Stimulated activated CD8-positive, alpha-beta memory T cell treated with anti-CD3 and anti-CD28 coated beads, Interleukin-2, amount 100 ng/mL, for 1 hour (primary cell): ENCODE measurements at places on chromosomes 1 and 21.

DNA sequence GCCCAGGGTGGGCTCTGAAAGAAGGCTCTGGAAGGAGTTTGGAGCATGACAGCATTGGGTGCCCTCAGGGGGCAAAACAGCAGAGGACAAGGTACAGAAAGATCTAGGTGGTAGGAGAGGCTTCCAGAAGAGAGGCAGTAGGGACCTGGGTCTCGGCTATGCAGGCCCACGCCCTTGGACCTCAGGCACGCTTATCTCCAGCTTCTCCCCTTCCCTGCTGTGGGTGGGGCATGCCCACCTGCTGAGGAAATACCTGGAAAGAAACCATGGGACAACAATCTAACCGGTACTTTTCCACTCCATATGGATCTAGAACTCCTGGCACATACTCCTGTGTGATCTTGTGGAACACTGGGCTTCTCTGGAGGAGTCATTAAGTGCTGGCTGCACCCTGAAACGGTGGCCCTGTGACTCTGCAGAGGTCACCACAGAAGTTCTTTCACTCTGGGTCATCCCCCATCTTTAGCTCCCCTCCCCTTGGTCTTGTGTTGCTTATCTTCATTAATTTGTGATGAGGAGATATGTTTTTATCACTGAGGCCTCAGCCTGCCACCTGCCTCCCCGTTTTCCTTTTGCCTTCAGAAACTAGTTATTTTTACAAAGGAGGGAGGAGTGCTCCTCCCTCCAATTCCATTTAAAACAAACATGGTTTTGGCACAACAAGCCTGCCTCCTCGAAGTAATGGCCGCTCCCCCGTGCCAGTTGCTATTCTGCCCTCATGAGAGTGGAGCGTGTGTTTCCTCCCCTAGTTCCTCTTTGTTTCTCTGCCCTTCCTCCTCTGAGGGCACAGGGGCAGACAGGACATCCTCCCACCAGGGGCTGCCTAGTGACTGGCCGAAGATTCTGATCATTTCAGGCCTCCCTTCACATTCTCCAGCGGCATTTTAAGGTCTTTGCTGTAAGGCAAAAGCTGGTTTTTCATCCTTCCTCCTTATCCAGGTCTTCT, 78.0 kb upstream of the ATP5PO start:
- no peak for DNase-seq

DNA sequence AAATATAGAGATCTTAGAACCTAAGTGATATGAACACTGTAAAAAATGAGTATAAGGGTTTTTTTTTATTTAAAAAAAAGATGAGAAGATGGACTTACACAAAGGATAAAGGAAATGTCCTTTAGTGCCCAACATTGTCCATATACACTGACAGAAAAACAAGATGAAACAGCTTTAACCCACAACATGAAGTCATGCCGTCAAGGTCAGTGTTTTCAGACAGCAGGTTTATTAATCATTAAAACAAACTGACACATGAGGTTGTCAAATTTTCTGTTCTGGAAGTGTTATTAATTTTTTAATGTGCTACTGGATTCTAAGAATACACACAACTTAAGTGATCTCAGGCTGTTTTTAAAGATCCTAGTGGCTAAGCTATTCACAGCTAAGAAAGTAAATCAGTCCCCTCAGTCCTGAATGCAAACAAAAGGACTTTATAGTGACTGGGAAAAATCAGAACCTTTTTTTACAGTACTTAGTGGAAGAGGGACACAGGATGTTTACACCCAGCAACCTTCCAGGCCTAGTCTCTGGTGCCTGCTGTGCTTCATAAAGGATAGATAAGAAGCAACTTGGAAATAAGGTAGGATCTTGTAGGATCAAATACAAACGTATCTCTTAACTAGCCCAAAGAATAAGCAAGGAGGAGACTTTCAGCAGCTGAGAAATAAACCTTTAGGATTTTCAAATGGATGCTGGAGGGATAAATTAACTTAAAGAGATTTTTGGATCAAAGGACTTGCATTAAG, 21.9 kb upstream of the PKN2 start:
- DNase-seq, result no peak

GRCh38 chr1:52554756-52555155, 1.9 kb upstream of the TUT4 start:
- DNase-seq, result no peak

DNA sequence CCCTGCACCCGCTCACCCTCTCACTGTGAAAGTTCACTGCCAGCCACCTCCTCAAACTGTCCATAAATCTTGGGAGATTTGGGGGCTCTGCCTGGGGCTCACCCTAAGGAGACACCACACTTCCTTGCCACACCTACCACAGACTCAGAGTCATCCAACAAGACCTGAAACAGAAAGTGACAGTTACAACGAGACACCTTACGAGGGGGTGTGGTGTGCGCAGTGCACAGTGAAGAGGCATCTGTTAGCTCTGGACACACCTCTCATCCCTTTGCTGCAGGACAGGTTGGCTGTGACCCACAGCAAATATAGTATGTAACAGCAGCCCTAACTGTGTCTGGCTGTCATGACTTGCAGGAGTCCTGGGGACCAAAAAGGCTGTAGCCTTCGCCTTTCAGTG, 190.2 kb downstream of the NR5A2 start:
- DNase-seq, result no peak

DNA sequence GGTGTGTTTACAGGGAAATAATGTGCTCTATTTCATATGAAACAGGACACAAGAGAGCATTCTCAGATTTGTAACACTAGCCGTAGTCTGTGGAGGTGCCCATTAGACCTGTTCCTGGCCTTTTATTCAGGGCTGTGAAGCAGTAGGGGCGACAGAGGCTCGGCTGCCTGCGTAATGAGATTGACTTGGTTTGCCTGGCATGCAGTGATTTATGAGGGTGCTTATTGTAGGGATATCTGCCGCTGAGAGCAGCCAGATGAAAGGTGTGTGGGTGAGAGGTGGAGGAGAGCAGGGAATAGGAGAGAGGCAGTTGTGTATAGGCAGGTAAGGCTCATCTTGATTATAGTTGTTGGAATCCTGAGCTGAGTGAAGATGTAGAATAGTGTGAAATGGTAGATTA, 51.3 kb downstream of the DNAJC6 start:
- no peak for DNase-seq

DNA sequence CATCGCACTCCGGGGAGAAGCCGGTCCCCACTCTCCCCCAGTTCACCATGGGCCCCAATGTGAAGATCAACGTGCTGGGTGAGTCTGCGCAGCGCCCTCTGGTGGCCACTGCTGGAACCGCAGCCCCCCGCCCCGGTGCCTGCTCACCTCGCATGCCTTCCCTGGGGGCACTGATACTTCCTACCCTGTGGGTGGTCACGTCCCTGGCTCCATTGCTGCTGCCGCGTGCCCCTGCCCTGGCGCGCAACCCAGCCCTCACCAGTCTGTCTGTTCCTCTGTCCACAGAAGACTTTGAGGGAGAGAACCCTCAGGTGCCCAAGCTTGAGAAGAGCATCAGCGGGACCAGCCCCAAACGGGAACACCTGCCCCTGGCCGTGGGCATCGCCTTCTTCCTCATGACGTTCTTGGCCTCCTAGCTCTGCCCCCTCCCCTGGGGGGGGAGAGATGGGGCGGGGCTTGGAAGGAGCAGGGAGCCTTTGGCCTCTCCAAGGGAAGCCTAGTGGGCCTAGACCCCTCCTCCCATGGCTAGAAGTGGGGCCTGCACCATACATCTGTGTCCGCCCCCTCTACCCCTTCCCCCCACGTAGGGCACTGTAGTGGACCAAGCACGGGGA, 7.6 kb downstream of the EFNA3 start:
- peak; percentile 68 for DNase-seq

DNA sequence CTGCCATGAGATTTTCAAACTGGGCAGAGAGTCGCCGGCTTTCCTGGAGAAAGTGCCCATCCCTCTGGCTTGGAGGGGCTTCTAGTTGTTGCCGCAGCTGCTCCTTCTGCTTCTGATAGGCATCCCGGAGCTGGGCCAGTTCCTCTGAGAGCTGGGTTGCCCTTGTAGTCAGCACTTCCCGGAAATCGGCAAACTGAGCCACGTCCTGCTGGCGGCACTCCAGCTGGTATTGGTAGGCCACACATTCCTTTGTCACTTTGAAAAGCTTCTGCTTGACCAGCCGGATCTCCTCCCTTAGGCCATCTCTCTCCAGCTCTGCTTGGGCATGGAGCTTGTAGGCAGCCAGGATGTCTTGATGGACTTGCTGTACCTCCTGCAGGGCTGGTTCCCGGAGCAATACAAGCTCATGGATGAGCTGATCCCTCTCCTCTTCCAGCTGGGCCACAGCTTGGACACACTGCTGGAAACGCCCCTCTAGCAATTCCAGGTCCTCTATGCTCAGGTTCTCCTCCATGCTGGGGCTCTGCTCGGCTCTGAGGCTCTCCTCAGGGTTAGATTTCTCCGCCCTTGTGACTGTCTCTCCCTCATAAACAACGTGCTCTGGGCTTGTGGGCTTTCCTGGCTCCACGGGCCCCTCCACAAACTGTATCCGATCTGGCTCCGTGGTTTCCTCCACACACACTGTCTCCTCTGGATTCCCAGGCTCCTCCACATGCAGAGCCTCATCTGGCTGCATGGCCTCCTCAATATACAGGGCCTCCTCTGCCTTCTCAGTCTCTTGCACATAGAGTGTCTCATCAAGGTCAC, 7.3 kb downstream of the SYNC start:
- DNase-seq, result no peak

- no peak for DNase-seq
Observed at GRCh38 chr1:154619181-154619948, 11.4 kb upstream of the ADAR start.

DNA sequence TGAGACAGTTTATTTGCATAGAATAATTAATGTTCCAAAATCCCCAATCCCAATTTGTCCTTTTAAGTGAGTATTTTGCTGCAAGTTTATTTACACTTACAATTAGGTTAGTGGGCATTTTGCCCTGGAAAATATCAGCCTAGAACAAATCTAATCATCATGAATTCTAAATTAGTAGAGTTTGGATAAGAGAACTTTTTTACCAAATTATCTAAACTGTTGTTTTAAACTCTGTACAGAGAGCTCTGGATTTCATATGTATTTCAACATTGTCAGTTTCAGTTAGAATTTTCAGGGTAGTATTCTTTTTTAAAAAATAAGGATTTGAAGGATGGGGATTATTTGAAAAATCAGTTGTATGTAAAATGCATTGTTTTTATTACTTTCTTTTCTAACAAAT, 27.8 kb upstream of the UBE2U start:
- no peak for DNase-seq

- no peak for DNase-seq
Observed at GRCh38 chr1:1625824-1626206, 6.2 kb upstream of the MMP23B start.

DNA sequence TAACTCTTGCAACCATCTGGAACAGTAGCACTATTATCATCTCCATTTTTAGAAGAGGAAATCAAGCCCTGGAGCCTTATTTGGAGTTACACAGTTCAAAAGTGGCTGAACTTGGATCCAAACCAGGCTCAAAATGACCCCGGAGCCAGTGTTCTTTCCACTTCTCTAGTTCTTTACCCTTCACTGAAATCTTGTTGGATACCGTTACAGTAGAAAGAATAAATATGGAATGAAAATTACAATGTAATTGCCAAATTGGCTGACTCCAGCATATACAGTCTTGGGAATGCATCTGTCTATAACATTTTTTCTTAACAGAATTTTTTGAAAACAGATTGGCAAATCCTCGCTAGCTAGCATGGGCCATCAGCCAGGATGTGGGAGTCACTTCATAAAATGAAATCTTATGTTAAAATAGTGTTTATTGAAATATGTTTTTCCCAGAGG, 261.4 kb downstream of the CTH start:
- DNase-seq, result no peak

DNA sequence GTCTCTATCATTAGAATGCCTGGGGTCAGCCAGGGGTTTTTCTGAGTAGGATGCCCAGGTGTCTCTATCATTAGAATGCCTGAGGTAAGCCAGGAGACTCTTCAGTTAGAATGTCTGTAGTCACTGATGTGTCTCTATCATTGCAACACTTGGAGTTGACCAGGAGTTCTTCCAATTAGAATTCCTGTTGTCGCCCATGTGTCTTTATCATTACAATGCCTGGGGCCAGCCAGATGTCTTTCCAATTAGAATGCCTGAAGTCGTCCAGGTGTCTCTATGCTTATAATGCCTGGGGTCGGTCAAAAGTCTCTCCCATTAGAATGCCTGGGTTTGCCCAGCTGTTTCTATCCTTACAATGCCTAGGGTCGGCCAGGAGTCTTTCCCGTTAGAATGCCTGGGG, 55.8 kb downstream of the RNF187 start:
- DNase-seq, result no peak

DNA sequence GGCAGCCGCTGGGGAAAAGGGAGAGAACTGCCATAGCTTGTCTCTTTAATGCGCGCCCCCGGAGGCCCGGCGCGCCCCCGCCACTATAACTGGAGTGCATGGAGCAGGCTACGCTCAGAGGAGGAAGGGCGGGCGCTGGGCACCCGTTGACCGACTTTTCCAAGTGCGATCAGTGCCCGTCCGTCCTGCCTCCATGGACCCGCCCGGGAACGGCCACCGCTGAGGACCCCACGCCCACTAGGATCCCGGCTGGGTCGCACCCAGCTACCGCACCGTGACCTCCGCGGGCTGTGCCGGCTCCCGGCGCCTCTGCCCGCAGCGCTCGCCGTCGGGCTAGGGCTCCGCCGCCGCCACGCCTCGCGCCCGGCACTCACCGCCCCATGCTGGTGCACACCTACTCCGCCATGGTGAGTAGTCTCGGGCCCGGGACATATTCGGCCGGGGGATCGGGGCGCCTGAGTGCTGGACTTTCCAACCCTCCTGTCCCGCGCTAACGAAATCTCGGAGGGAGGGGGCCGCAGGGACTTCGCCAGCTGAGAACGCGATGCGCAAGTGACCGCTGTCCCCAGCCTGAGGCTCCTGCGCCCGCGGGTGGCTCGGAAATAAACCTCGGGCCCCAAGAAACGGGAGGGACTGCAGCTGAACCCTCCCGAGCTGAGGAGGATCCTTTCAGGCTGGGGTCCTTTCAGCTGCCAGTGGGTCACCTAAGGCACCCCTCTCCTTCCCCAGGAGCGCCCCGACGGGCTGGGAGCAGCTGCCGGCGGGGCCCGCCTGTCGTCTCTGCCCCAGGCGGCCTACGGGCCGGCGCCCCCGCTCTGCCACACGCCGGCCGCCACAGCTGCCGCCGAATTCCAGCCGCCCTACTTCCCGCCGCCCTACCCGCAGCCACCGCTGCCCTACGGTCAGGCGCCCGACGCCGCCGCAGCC, at the start of gene TFAP2E:
Gene TFAP2E, plus strand, starts transcription at position 117 of the 927 bp plus-strand sequence. Its CDS starts 264 bp downstream, at position 381.
- no peak for DNase-seq

- no peak for DNase-seq
Observed at GRCh38 chr1:196078691-196079090, 529.5 kb downstream of the KCNT2 start.
